ENCODE measurements at places on chromosomes 13 and 19.

DNA sequence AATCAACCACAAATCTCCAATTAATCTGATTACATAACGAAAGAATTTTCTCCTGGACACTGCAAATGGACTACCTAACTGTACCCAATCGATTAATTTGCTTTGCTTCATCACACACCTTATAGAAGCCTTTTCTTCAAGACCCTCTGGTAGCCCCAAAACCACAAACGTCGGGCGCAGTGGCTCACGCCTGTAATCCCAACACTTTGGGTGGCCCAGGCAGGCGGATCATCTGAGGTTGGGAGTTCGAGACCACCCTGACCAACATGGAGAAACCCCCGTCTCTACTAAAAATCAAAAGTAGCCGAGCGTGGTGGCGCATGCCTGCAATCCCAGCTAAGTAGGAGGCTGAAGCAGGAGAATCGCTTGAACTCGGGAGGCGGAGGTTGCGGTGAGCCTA is 42.9 kb upstream of the ZNF429 start:
- DNase-seq, result no peak

GRCh38 chr13:51771418-51772104 is 32.4 kb downstream of the DHRS12 start:
- DNase-seq, result no peak

GRCh38 chr13:41398494-41399170 is 58.7 kb upstream of the RGCC start:
- DNase-seq, result peak; percentile 85

- DNase-seq, result no peak
Observed at GRCh38 chr13:83831796-83832195, 50.5 kb downstream of the SLITRK1 start.

- peak; percentile 40 for DNase-seq
Observed at GRCh38 chr13:45101327-45102018, 18.8 kb upstream of the GTF2F2 start.

- no peak for DNase-seq
Observed at GRCh38 chr13:75902166-75903104, 266.3 kb downstream of the LMO7 start.

- no peak for DNase-seq
Observed at GRCh38 chr13:51551416-51551815, 32.8 kb upstream of the WDFY2 start.

GRCh38 chr13:32008518-32009175 is 22.9 kb upstream of the FRY start:
- no peak for DNase-seq

GRCh38 chr13:21058361-21058760 is 3.0 kb downstream of the LATS2 start:
- DNase-seq, result peak; percentile 81

DNA sequence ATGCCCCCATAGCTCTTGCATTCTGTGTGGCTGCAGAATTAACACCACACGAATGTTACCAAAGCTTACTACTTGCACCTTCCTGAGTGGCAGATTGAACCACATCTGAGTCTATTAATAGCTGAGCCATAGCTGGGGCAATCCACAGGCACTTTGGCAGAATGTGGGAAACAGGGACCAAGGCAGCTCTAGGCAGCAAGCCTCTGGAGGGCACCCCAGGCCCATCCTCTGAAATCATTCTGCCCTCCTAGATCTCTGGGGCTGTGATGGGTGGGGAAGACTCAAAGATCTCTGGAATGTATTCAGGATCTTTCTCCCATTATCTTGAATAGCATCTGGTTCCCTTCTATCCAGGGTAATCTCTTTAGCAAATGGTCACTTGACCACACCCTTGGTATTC is 139.3 kb downstream of the TNFRSF19 start:
- no peak for DNase-seq

GRCh38 chr19:2239771-2240770 is 3.4 kb downstream of the SF3A2 start:
- peak; percentile 67 for DNase-seq

DNA sequence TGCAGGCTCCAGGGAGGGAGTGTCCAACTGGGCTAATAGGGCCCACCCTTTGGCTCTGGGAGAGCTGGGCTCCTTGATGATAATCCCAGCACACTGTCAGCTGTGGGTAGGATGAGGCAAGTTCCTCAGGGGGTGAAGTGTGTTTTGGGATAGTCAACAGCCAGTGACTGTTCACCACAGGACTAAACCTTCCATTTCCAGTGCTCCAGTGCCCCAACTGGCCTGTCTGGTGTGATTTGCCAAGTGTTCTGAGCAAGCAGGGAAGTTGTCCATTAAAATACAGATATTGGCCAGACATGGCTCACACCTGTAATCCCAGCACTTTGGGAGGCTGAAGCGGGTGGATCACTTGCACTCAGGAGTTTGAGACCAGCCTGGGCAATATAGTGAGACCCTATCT is 150.9 kb downstream of the TM9SF2 start:
- no peak for DNase-seq

GRCh38 chr13:76837801-76838200 is 48.4 kb downstream of the KCTD12 start:
- peak; percentile 66 for DNase-seq

GRCh38 chr19:1245494-1246264 is 2.7 kb upstream of the MIDN start:
- no peak for DNase-seq

DNA sequence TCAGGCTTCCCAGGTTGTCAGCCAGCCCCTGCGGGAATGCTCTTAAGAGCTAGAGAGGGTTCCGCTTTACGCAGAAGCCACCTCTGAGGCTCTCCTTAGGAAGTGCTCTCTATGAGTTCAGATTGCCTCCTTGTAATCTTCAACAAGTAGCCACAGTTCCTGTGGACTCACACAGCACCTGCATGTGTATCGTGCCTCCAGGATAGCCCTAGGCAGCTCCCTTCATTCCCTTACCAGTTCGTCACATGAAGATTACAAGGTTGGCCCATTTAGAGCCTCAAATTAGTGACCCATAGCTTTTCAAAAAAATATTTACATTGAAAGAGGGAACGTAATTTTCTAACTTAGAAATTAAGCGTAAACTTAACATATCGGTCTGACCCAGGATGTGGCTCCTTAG is 284.3 kb downstream of the MTUS2 start:
- DNase-seq, result no peak

DNA sequence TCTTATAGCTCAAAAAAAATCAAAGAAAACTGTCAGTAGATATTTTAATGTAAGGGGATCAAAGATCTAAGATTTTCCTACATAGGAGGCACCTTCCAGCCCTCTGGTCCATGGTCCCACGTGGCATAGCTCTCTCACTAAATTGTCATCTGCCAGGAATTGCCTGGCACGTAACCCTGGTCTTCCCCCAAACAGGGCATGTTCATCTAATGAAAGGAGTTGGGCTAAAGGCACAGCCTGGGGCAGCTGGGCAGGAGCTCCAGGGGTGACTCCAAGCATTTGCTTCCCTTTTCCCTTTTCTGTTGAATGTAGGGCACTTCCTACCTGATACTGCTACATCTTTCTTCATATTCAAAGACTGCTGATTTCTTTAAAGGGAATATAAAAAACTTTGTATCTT is 148.7 kb downstream of the COL4A1 start:
- DNase-seq, result no peak

GRCh38 chr13:67966065-67966464 is 735.9 kb upstream of the PCDH9 start:
- DNase-seq, result no peak

DNA sequence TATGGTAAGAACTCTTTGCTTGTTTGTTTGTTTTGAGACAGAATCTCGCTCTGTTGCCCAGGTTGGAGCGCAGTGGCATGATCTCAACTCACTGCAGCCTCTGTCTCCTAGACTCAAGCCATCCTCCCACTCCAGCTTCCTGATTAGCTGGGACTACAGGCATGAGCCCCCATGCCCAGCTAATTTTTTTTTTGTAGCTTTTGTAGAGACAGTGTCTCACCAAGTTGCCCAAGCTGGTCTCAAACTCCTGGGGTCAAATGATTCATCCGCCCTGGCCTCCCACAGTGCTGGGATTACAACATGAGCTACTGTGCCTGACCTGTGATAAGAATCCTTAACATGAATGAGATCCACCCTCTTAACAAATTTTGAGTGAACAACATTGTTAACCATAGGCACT is 183.9 kb upstream of the TSHZ3 start:
- no peak for DNase-seq

GRCh38 chr13:22040810-22041364 is 370.0 kb downstream of the FGF9 start:
- DNase-seq, result no peak

- no peak for DNase-seq
Observed at GRCh38 chr13:93948162-93948922, 531.1 kb downstream of the DCT start.

DNA sequence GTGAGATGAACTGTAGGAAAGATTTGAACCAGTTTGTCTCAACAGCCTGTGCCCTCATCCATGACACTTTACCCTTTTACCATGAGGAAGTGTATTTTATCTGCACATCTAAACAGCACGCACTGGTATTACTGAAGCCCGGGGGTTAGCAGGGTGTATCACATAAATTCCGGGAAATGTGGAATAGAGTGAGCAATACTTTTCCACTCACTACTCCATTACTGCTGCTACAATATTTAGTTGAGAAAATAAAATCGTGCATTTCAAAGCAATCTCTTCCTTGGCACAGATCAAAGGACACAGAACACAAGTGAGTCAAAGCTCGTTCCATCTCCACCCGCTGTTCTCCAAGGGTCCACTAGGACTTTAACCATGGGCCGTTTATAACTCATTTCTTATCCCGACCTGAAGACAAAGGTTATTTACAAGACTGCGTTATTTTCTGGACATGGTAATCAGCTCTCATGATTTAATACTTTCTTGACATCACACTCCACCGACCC is 35.2 kb downstream of the STK24 start:
- DNase-seq, result no peak

DNA sequence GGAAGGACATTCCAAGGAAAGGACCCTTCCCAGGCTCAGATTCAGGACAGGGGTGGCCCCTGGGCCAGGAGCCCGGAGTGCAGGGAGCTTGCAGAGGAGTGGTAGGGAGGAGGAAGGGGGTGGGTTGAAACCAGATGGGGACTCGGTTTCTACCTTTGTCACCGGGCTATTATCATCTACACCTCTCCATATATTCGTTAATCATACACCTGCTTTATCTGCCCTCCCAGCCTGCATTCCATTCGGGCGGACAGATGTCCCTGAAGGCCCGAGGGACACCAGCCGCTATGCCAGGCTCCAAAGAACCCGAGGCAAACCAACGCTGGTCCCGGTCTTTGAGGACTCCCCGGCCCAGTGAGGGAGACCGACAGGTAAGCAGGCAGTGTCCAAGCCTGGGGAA is 15.5 kb upstream of the MYH14 start:
- DNase-seq, result no peak

- no peak for DNase-seq
Observed at GRCh38 chr19:31249217-31249616, 100.0 kb downstream of the TSHZ3 start.

DNA sequence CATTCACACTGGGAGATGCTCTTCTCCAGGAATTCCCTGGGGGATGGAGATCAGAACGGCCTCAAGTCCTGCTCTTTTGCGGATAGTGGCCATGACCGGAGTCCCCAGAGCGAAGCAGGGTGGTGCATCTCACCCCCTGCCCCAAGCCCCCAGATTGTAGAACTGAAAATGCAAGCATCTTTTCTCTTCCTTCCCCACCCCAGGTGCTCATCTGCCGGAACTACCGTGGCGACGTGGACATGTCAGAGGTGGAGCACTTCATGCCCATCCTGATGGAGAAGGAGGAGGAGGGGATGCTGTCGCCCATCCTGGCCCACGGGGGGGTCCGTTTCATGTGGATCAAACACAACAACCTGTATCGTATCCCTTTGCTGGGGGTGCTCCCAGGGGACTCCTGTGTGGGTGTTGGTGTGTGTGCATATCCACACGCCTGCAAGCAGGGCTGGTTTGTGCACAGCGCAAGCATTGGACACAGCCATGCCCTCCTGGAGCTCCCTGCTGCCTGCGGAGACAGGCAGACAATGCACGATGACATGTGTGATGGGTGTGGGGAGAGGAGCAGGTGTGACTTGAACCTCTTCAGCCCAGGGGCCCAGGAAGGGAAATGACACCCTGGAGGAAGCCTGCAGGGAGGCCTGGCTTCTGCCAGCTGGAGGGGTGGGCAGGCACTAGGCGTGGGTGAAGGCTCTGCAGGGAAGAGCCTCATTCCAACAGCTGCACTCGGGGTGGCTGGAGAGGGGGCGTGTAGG is 5.7 kb downstream of the AP1M1 start:
- DNase-seq, result no peak

DNA sequence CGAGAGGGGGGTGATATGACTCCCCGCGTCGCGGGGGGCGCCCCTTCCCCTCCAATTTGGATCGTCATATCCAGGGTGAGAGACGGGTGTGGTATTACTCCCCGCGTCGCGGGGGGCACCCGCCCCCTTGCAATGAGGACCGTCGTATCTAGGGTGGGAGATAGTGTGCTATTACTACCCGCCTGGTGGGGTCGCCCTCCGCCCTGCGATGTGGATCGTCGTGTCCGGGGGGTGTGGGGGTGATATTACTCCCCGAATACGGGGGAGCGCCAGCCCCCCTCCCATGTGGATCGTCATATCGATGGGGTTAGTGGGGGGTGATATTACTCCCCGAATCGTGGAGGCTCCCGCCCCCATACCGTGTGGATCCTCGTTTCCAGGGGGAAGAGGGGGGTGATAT is 29.2 kb upstream of the RGCC start:
- no peak for DNase-seq

- no peak for DNase-seq
Observed at GRCh38 chr19:48111280-48111679, 663 bp upstream of the PLA2G4C start.

GRCh38 chr13:110309661-110310524 is 2.8 kb downstream of the COL4A2 start:
- DNase-seq, result no peak

All from foreskin melanocyte (primary cell).